ENCODE measurements at places on chromosomes 2 and 18. TPM values are rescaled to one million over a fixed set of nuclear protein-coding genes. Genes with fewer than 3 reads are reported as not detected.

IL1R1 gene
- 18.7 TPM for total RNA-seq

OTOF gene
- 0.25 TPM for total RNA-seq

NTSR2 gene
- not detected for total RNA-seq

TCF23 gene
- total RNA-seq = 0.07 TPM

CXCR4 gene
- total RNA-seq = 1.5 TPM

SLC11A1 gene
- total RNA-seq = 5.9 TPM

G6PC2 gene
- 0.11 TPM for total RNA-seq

FTCDNL1 gene
- total RNA-seq = 4.9 TPM

GBX2 gene
- total RNA-seq = not detected

ABCG5 gene
- total RNA-seq = not detected

ALK gene
- total RNA-seq = not detected

GPR35 gene
- total RNA-seq = 0.96 TPM

DLGAP1 gene
- total RNA-seq = not detected
